ENCODE measurements at places on chromosomes 5 and 9. TPM values are rescaled to one million over a fixed set of nuclear protein-coding genes. Genes with fewer than 3 reads are reported as not detected.

TRAF1 gene
- total RNA-seq: 13.2 TPM

SYK gene
- 12.3 TPM for total RNA-seq

PCDHB16 gene
- total RNA-seq: 0.92 TPM

SURF2 gene
- total RNA-seq: 38.7 TPM

MYMK gene
- not detected for total RNA-seq

FAM120AOS gene
- 41.7 TPM for total RNA-seq
